ENCODE measurements at places on chromosomes 4 and X.

GRCh38 chr4:5963611-5964010 lies 54.6 kb downstream of the C4orf50 start:
- DNase-seq = no peak

GRCh38 chrX:92270936-92271855 lies 492.0 kb downstream of the PCDH11X start:
- DNase-seq = no peak

DNA sequence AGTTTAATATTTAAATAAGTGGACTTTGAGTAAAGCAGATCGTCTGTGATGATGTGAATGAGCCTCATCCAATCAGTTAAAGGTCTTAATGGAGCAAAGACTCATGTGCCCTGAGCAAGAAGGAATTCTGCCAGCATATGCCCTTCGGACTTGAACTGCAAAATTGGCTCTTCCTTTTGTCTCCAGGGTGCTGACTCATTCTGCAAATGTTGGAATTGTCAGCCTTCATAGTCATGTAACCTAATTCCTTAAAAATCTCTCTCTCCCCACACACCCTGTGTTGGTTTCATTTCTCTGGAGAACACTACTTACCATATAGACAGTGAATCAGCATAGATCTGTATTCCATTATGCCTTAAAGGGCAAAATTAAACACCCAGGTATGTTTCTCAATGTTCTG lies 609.8 kb upstream of the GALNTL6 start:
- no peak for DNase-seq

DNA sequence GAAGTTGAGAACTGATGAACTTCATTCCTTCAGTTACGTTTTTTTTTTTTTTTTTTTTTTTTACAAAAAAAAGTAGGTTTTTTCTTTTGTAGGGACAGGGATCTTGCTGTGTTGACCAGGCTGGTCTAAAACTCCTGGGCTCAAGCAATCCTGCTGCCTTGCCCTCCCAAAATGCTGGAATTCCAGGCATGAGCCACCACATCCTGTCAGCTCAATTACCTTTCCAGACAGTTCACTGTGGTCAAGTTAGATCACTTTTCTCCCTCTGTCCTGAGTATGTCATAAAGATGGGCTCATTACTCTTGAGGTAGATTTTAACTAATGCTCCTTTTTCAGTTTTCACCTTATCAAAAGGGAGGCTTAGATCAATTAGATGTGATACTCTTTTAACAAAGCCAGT lies 10.8 kb upstream of the NR3C2 start:
- DNase-seq = no peak

DNA sequence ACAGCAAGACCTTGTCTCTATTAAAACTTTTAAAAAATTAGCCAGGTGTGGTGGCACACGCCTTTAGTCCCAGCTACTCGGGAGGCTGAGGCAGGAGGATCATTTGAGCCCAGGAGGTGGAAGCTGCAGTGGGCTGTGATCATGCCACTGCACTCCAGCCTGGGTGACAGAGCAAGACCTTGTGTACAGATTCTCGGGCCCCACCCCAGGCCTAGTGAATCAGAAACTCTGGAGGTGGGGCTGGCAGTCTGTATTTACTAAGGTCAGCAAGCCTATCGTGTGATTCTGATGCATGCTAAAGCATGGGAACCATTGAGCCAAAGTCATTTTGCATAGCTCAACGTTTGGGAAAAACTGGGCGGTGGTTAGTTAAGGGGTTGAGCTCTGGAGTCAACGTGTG lies 3.5 kb downstream of the S100G start:
- no peak for DNase-seq

DNA sequence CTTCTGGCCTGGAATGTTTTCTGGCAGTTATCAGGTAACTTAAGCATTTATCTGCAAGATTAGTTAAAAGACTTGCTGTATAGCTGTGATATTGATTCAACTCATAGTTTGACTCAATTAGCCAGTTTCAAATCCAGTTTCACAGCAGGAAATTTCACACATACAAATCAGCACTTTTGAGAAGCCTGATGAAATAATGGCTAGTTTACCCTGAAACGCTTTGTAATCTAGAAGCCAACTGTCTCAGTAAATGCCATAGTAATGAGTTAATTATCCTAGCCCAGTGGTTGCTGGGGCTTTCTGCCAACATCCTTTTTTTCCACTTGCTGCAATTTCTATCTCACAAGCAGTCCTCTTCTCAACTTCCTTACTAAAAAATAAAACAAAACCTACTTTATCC lies 53.1 kb downstream of the ARHGEF38 start:
- DNase-seq = peak; percentile 37

DNA sequence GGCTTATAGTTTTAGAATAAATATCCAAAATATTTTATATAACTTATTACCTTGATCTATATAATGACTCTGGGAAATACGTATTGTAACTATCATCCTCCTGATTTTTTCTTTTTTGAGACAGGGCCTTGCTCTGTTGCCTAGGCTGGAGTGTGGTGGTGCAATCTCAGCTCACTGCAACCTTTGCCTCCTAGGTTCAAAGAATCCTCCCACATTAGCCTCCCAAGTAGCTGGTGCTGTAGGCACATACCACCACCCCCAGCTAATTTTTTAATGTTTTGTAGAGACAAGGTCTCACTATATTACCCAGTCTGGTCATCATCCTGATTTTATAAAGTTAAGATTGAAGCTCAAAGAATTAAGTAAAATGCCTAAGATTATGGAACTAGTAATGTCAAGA lies 193.6 kb downstream of the SLC4A4 start:
- DNase-seq = no peak

- DNase-seq = no peak
Observed at GRCh38 chr4:93066749-93067148, 761.8 kb upstream of the ATOH1 start.

DNA sequence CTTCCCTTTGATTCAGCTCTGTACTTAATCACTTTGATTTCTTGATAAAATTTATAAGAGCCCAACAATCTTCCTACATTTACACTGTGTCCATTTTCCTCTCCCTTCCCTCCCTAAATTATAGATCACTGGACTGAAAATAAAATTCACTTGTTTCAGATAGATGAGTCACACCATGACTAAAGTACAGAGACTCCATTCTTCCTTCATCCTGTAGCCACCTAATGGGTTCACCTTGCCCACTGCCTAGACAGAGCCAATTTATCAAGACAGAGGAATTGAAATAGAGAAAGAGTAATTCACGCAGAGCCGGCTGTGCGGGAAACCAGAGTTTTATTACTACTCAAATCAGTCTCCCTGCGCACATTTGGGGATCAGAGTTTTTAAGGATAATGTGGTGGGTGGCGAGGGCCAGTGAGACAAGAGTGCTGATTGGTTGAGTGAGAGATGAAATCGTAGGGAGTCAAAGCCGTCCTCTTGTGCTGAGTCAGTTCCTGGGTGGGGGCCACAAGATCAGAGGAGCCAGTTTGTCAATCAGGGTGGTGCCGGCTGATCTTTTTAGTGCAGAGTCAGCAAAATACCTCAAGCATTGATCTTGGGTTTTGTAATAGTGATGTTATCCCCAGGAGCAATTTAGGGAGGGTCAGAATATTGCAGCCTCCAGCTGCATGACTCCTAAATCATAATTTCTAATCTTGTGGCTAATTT lies 71.3 kb upstream of the MED14 start:
- DNase-seq = peak; percentile 10

DNA sequence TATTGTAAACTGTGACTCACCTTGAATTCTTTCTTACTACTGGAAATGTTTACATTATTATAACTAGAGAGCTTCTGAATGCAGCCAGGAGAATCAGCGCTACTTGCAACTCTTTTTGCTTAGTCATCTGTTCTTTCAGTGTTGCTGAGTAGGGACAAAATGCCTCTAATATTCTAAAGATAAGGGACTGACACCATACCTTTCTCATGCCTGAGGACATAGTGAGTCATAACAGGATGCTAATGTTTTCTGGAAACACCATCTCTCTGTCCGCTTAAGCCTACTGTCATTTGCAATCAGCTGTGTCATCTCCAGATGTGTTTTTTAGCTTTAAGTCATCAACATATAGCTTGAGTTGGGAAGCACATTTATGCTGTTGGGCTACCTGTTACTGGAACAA lies 108.3 kb downstream of the QRFPR start:
- peak; percentile 71 for DNase-seq

- DNase-seq = no peak
Observed at GRCh38 chrX:30949554-30949953, 60.5 kb upstream of the TAB3 start.

- no peak for DNase-seq
Observed at GRCh38 chrX:150546711-150547153, 21.7 kb upstream of the MTM1 start.

DNA sequence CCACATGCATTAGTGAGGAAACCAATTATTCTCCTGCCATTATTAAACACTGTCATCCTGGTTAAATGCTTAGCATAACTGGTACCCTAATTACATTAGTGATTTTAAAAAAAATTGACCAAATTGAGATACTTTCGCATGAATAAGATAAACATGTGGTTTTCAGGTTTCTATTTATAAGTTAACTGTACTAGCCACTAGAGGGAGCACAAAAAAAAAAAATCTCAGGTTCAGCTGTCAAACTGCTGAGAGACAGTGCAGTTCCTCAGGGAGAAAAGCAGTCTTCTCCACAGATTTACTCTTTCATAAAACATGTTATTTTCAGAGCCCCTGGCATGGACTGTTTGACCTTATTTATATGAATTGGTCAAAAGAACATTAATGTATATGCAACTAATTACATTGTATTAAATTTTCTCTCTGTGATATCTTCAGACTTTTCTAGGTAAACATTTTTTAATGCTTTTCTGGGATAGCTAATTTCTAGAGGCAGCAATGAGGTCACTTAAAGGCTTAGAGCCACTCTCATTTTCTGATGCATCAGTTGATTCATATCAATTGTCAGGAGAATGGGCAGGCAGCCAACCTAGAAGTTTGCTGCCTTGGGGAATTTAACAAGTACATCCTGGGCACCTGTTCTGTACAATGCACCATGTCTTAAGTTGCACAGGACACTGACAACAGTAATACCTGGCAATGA lies 167.5 kb downstream of the CDS1 start:
- peak; percentile 39 for DNase-seq

GRCh38 chrX:54093571-54093970 lies 49.3 kb upstream of the PHF8 start:
- DNase-seq = no peak

- no peak for DNase-seq
Observed at GRCh38 chr4:25578432-25578831, 77.2 kb upstream of the SLC34A2 start.

DNA sequence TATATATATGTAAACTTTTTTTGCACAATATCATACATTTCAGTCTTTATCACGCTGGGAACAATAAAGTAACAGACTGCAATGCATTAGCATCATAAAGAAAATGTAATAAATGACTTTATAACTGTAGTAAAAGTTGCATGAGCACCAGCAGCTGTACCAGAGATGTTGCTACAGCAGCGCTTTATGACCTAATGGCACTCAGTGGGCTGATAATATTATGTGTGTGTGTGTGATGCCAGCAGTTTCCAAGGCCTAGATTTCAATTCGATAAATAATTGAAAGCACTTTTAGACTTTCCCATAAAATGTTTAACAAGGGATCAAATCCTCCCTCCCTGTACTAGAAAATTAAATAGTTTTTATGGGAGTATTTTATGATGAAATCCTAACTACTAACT lies 367.6 kb upstream of the AGA start:
- DNase-seq = no peak

GRCh38 chr4:52552778-52553177 lies 106.3 kb downstream of the USP46 start:
- DNase-seq = no peak

DNA sequence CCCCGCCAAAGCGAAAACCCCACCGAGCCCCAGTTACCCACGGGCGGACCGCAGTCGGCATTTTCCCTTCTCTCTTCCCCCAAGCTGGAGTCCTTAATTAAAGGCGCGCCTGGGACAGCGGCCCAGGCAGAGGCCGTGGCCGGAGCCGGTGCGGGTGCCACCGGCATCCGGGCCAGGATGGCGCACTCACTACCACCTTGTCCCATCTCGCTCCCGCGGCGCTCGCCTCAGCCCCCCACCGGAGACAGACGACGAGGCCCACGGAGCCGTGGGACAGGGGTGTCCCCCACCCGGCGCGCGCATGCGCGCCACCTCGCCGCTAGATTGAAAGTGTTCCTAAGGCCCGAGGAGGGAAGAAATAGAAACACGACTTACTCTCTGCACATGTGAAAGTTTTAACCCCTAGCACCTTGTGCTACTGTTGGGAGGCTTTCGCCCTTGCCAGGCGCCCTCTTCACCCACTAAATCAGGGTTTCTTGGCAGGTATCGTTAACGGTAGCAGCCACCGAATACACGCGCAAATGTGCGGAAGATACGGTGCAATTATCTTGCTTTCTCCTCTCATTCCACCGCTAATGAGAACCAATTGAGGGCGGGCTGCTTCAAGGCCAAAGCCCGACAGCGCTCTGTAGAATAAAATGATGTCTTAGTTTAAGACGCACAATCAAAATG lies 64.3 kb upstream of the CCDC160 start:
- DNase-seq = no peak

GRCh38 chr4:54187148-54187547 lies 41.9 kb upstream of the PDGFRA start:
- DNase-seq = peak; percentile 32

DNA sequence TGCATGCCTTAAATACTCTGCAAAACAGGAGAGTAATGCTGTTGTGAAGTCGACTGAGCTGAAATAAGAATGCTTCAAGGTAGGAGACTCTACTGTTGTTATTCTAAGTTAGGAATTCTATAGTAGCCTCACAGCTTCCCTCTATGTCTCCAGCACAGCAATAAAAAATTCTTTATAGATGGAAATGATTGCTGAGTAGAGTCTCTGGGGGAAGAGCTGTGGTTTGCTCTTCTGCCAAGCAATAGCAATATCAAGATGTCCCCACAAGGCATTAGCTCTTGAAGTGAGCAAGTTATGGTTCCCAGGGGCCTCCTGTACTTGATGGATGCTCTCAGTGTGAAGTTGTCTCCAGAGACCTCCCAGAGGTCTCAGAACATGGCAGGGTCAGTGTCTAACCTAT lies 880.6 kb upstream of the FRG1 start:
- DNase-seq = no peak

Data from RPMI7951 (cell line).